ENCODE measurements at places on chromosomes 2 and 18.

GRCh38 chr2:100964681-100965169 lies 37.4 kb upstream of the RPL31 start:
- no peak for DNase-seq

DNA sequence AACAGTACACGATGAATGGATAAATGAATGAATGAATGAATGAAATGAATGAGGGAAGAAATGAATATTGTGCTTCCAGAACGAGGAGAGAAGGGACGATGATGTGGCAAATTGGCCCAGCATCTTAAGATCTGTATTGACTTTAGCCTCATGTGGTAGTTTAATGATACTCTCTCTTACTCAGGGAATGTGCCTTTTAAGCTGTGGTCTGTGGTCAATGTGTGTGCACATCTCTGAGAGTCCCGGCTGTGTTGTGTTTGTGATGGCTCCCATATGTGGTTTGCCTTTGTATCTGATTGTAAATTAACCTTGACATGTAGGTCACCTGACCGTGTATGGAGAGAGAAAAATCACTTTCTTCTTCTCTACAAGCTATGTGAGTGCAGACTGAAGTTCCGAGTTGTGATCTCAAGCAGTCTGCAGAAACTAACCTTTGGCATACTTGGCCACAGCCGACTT lies 91.2 kb downstream of the NEDD4L start:
- DNase-seq, result no peak

GRCh38 chr18:72107647-72108383 lies 436.3 kb downstream of the CBLN2 start:
- DNase-seq, result no peak

DNA sequence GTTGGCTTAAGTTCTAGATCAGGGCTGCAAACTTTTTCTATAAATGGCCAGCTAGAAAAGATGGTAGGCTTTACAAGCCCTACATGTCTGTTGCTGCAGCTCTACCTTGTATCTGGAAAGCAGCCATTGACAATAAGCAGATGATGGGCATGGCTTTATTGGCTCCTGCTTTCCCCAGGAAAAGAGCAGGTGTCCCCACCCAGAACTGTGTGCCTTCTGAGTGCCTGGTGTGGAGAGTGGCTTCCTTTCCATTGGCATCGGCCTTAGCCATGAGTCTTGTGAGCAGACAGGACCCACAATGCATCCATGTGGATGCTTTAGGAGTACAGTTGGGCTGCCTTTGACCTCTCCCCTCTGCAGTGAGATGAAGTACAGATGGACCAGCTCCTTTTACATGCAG lies 120.2 kb downstream of the CD8B2 start:
- DNase-seq, result no peak

DNA sequence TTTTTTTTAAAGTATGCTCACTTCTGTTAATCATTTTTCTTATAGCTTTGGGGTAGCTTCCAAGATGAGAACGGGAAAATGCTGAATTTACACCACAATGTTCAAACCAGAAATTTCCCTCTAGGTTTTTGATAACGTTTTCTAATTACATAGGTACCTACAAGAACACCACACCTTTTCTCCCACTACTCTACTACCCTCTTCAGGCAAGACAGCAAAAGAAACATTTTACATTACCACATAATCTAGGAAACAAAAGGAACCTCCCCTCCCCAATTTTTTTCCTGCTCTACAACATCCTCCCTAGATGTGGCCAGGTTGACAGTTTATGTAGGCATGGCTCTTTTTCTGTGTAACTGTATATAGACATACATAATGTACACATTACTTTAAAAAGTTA lies 32.4 kb downstream of the NDUFAF7 start:
- DNase-seq, result no peak

GRCh38 chr2:127024769-127025358 lies 82.1 kb downstream of the BIN1 start:
- no peak for DNase-seq

DNA sequence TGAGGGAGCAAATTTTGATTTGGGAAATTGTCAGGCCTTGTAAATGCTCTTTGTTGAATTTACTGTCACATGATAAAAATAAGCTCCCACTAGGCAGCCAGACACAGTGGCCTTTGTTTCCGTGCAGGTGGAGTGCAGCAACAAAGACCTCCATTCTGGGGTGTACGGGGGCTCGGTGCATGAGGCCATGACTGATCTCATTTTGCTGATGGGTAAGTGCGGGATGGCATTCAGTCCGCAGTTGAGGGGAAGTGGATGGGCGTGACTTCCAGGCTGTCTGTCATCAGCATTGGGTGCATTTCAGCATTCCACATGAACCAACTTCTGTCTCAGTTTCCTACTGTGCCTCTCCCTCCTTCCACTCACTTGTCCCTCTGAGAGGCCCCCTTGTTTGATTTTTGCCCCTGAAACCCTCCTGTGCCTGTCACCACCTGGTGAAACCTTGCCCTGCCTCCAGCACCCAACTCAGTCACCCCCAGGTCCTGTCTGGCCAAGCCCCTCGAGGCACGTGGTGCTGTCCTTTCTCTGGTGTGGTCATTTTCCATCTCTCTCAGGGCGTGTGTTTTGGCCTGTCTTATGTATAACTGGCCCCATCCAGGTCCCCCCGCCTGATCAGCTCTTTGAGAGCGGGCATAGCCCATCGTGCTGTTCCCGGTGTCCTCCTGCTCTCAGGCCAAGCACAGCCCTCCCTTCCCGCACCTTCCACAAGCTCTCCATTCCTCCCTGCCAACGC lies 16.3 kb downstream of the CNDP2 start:
- no peak for DNase-seq

- no peak for DNase-seq
Observed at GRCh38 chr2:234958746-234959395, 7.1 kb downstream of the SH3BP4 start.

- DNase-seq, result no peak
Observed at GRCh38 chr2:96144481-96145035, 682 bp downstream of the DUSP2 start.

GRCh38 chr2:42568401-42569115 lies at the start of gene MTA3:
Gene MTA3 (plus strand): TSS chr2:42568632. CDS start chr2:42568746, 114 bp downstream.
- DNase-seq, result no peak

DNA sequence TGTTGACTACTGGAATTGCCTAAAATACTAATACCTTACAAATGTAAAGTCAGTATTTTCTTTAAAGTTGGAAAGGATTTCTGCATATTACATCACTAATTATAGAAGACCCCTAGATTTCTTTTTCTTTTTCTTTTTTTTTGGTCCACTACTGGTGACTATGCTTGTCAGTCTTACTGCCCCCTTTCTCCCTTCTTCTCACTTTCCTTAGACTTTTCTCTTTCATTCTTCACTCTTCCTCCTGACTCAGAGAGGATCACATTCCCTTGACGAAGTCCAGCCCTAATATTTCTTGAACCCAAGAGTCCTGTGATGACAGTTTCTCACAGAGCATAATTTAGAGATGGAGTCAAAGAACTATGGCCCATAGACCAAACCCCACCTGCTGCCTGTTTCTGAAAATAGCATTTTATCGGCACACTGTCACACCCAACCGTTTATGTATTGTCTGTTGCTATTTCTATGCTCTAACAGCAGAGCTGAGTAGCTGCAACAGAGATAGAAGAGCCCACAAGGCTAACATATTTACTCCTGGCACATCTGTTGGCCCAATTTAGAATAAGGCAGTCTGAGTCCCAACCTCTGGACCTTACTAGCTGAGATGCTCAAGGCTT lies 40.6 kb upstream of the RIOK3 start:
- DNase-seq, result no peak

- no peak for DNase-seq
Observed at GRCh38 chr2:233189025-233189424, 62.4 kb upstream of the ATG16L1 start.

DNA sequence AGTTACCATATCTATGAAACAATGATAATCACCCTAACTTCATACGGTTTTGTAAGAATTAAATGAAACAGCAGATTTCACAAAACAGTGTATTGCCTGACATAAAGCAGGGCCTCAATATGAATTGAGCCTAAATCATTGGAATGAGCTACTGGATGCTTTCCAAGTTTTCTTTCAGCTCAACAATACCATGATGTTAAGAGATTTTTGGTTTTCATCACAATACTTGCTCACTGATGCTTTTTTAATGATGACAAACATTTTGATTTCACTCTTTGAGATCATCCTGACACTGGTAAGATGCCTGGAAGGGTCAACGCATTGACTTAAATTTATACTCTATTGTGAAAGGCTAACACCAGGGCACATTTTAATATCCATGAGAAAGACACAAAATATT lies 377.5 kb downstream of the ZNF521 start:
- DNase-seq, result no peak

- DNase-seq, result no peak
Observed at GRCh38 chr2:241985986-241986329, 116.4 kb downstream of the RTP5 start.

- DNase-seq, result no peak
Observed at GRCh38 chr2:188091220-188091619, 200.5 kb upstream of the GULP1 start.

GRCh38 chr2:159879051-159879604 lies 81.1 kb upstream of the CD302 start:
- no peak for DNase-seq

DNA sequence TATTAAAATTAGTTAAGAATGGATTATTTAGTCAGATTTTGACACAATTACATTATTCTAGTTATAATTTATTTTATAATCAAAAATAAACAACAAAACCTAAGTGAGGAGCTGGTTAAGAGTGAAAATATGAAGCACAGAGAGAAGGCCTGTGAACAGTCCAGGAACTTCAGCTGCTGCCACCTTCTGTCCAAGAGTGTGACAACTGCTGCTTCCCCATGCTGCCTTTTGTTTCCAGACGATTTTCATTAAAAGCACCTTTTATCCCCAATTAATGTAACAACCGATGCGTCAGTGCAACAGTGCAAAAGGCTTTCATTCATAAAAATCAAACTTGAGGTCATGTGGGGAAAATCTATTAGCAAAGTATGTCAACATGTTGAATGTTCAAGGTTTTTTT lies 363.6 kb downstream of the CTNNA2 start:
- DNase-seq, result no peak

GRCh38 chr2:128791985-128792320 lies 473.3 kb upstream of the HS6ST1 start:
- no peak for DNase-seq

DNA sequence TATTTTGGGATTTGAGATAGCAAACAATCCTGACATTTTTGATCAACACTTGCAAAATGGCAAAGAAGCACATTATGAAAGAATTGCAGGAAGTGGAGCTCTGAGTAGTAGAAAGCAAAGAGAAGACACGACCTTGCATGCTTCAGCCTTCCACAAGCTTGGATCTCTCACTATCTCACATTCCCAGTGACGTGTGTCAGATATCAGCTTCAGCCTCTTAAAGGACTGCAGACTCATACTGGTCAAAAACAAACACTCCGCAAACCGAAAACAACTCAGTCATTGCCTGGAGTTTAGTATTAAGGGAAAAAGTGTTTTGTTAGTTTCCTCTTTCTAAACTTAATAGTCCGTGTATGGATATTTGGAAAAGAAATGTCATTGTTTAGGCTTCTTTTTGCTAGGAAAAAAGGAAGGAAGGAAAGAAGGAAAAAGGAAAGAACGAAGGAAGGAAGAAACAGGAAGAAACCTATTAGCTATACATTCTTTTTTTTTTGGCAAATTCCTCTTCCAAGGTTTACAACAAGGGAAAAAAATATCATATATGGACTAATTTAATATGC lies 32.6 kb upstream of the SLC40A1 start:
- DNase-seq, result peak; percentile 91

DNA sequence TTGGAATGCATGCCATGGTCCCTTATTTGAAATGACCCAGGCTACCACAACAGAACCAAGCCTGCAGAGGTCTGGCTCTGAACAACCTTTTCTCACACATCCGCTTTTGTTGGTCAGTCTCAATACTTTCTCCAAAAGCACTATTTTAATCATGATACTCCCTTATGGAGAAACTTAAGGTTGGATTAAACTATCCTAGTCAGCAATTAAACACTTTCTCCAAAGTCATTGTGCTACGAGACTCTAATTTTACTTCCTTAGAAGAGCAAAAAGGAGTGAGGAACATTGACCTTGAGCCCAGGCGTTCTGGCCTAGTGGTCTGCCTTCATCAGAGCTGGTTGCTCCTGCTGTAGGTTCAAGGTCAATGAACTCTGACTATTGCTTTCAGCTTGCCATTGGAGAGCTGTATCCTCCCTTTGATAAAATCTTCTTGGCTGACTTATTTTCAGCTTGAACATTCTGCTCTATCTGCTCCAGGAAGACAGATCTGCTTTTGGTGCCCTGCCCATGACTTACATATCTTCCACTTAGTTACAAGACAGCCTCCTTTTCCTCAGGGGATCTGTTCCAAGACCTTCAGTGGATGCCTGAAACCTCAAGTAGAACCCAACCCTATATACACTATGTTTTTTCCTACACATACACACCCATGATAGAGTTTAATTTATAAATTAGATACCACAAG lies 91.2 kb downstream of the NCKAP5 start:
- no peak for DNase-seq

GRCh38 chr2:237964194-237964577 lies 2.6 kb upstream of the UBE2F start:
- peak; percentile 84 for DNase-seq

DNA sequence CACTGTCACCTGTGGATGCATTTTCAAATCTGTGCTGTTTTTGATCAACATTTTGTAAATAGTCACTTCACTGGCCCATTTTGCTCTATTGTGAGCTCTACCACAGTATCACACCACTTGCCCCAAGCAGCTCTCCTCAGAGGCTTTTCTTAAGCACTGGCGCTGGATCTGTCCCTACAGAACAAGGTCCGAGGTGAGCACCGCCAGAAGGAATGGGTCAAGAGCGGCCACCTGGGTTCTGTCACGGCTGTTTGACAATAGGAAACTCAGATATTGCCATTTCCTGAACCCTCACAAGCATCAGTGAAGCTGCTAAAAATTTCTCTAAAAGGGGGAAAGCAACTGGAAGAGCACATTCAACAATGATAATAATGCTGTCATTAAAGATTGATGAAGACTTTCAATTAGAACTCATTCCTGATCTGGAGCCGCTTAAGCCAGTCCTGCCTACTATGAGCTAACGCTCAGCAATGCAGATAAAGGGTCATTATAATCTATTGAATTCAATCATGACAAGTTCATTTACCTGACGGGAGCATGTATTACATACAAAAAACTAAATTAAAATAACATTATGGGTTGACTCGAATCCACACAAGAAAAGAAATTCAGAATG lies 514.0 kb downstream of the GALR1 start:
- no peak for DNase-seq

DNA sequence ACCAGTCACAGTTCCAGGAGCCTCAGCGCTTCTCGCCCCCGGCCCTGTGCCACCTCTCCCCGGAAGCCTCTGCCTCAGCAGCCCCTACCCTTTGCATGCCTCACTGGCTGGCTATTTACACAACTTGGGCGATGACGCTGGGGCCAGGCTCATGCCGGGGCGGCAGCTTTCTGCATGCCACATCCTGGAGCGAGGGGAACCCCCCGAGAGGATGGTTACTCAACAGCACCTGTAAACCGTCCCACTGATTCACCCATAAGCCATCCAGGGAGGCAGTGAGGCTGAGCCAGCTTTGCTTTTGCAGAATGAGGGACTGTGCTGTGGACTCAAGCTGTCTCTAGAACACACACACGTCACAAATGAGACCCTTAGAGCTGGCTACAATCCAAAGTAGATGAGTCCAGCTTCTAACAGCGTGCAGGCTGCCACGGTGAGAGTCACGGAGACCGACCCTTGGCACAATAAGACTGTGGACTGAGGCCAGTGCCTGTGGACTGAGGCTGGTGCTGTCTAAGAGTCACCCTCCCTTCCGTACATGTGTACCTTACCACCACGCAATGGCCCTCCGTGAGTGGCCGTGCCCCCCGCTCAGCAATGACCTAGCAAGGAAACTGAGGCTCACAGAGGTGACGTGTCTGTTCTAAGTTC lies 45.6 kb upstream of the ODC1 start:
- DNase-seq, result no peak

All from hematopoietic multipotent progenitor cell treated with erythropoietin and hydrocortisone succinate and interleukin-3 and kit ligand, for 15 days (in vitro differentiated cells).